ENCODE measurements at places on chromosomes 2 and 18.

GRCh38 chr2:215876937-215877238, 136.5 kb downstream of the MREG start:
- no peak for DNase-seq

DNA sequence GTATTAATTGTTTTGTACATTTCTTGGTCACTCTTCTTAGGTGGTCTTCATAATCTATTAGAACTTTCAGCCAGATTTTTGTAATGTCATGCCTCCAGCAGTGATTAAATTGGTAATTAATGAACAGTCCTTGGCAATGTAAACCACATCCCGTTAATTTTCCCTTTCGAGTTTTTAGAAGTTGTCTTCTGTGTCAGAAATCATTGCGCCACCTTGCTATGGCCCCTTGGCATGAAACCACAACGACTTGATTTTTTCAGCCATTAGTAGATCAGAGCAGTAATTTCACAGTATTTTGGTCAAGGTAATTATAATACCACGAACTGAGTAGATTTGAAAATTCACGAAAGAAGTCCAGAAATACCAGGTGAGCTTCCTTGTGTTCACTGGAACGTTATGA, 86.0 kb upstream of the OTX1 start:
- no peak for DNase-seq

GRCh38 chr18:57982372-57983021, 61.5 kb upstream of the NEDD4L start:
- no peak for DNase-seq

GRCh38 chr18:32761231-32761630, 11.6 kb downstream of the KLHL14 start:
- no peak for DNase-seq

DNA sequence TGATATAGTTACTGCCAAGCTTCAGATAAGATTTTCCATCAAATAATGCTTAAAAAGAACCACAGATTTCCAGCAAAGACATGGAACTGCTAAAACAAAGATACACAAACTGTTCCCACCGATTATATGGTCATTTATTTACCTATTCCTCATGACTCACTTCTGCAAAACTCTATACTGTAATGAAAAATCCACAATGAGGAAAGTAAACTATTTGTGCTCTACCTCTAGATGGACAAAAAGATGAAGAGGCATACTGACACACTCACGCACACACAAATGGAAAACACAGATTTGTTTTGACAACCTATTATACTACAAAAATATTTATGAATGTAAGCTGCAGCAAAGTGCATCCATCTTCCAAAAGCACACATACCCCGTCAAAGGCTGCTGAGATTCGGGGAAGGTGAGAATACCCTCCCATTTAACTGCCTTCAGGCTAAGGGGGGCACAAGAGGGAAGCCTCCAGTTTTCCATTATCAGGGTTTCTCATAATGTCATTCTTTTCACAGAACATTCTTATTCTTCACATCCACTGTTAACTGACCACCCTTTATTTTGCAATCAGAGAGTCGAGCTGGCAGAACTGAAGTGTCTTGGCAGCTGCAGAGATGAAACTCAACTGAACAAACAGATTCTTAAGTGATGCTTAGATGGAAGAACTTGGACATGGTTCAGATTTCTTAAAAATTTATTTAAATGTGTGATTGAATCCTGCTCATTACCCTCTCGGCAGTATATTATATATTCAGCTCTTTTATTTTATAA, 115.9 kb upstream of the TANK start:
- peak; percentile 72 for DNase-seq

DNA sequence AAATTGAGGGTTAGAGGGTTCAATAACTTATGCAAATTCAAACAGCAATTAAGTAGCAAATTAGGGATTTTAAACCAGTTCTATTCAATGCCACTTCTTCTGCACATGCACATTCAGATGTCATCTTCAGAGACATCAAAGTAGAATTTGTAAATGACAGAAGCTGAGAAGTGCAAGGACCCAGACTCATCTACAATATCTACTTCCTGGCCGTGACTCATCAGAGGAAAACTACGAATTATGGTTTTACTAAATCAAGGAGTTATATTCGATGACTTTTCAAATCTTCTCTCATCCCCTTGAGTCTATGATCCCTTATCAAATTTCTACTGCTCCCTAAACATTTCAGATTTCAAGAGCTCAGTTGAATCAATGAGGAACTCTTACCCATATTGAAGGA, 20.0 kb upstream of the STAT4 start:
- DNase-seq: peak; percentile 37

DNA sequence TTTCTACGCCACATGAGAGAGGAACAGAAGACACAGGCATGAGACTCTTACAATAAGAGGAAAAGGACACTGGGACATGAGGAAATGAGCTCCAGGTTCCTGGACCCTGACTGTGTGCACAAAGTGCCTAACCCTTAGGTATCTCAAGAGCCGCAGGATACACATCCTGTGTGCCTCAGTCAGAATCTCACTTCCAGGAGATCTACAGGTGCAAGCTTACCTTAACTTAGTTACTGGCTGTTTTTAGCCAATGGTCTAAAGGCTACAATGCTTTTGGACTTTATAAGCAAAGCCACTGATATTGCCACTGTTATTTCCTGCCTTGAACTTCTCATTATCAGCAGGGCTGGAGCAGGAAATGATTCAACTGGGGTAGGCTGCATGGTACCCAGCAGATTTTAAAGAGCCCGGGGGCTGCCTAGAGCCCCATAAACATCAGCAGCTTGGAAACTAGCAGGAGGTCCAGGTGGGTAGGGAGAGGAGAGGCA, 254.4 kb downstream of the ZNF521 start:
- DNase-seq: no peak

- peak; percentile 91 for DNase-seq
Observed at GRCh38 chr2:205405752-205406151, 276.5 kb upstream of the NRP2 start.

- no peak for DNase-seq
Observed at GRCh38 chr2:60394463-60394862, 159.0 kb downstream of the BCL11A start.

DNA sequence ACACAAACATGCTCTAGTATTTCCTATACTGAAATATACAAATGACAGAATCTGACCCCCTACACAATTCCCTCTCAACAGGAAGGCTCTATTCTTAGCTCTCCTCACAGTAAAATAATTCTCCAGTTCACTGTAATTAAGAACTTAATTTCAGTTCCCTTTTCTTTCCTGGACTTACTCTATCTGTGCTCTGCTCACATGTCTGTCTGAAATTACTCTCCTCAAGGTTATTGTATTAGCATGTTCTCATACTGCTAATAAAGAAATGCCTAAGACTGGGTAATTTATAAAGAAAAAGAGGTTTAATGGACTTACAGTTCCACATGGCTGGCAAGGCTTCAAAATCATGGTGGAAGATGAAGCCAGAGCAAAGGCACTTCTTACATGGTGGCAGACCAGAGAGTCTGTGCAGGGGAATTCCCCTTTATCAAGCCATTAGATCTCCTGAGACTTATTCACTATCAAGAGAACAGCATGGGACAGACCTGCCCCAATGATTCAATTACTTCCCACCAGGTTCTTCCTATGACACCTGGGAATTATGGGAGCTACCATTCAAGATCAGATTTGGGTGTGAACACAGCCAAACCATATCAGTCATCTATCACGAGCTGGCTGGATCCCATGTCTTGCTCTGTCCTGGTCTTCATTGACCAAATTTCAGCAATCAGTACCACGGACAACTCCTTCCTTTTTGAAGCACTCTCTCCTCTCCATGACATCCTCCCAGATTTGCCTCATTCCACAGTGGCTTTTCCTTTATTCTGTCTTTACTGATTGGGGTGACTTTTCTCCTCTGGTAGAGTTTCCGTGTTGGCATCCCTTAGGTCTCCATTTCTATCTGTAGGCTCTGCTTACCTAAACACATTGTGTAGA, 110.9 kb downstream of the GALR1 start:
- DNase-seq: no peak

DNA sequence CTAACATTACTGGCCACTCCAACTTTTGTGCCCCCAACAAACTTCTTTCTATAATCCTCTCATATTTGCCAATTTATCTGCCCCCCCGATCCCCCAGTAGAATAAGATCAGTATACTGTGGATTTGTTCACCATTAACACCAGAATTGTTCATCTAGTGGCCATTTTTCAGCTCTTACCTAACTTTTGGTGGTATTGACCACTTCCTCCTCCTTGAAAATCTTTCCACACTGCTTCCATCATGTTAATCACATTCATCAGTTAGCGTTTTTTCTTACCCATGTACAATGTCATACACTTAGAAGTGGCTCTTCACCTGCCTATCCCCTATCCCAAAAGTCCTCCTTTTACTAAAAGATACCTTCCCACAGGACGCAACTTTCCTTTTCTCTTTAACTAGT, 6.1 kb downstream of the IMPACT start:
- DNase-seq: no peak

GRCh38 chr2:55175254-55176093, 56.6 kb downstream of the CLHC1 start:
- DNase-seq: peak; percentile 86

DNA sequence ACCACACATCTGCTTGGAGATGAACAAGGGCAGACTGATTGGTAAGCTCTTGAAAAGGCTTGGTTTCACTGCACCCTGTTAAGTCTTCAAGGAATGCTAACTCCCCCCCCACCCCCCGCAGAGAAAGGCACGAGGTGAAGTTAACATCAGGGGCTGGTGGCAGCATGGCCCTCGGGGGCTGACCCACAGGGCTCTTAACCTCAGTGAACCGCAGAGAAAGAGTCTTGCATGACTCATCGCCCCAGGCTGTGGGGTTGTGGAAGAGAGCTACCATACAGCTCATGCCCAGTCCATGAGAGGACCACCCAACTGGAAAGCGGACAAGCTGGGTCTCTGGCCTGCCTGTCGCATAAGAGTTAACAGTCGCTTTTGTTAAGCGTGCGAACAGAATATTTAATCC, 10.6 kb upstream of the CEP68 start:
- DNase-seq: peak; percentile 51

- no peak for DNase-seq
Observed at GRCh38 chr2:41736586-41736985, 311.2 kb upstream of the PKDCC start.

GRCh38 chr2:239762655-239763269, 262.4 kb downstream of the NDUFA10 start:
- DNase-seq: no peak

DNA sequence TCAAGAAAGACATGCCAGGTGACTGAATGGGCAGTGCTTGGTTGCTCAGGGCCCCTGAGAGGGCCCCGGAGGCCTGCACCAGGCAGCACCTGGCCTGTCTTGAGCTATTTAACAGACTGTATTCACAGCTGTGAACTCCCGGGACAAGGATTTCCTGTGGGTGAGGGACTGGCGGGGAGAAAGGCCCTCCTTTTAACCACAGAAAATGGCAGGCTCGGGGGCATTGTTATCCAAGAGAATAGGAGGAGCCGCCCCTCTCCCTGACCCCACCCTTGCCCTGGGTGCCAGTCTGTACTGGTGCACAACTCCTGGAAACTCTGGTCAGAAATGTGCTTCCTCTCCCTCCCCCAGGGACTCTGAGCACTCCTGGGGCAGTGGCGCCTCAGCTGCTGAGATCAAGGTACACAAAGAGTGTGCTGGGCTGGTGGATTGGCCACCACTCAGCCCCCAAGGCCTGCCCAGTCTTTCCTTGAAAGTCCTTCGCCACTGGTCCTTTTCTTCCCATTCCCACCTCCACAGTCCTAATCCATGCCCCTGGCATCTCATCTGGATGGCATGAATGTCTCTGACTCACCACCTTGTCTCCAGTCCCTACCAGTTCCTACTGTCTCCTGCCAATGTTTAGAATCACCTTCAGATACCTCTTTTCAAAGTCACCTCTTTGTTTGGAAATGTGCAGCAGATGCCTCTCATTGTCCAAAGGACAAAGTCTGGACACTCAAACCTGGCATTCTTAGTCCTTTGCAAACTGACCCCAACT, 19.6 kb upstream of the EPAS1 start:
- no peak for DNase-seq

DNA sequence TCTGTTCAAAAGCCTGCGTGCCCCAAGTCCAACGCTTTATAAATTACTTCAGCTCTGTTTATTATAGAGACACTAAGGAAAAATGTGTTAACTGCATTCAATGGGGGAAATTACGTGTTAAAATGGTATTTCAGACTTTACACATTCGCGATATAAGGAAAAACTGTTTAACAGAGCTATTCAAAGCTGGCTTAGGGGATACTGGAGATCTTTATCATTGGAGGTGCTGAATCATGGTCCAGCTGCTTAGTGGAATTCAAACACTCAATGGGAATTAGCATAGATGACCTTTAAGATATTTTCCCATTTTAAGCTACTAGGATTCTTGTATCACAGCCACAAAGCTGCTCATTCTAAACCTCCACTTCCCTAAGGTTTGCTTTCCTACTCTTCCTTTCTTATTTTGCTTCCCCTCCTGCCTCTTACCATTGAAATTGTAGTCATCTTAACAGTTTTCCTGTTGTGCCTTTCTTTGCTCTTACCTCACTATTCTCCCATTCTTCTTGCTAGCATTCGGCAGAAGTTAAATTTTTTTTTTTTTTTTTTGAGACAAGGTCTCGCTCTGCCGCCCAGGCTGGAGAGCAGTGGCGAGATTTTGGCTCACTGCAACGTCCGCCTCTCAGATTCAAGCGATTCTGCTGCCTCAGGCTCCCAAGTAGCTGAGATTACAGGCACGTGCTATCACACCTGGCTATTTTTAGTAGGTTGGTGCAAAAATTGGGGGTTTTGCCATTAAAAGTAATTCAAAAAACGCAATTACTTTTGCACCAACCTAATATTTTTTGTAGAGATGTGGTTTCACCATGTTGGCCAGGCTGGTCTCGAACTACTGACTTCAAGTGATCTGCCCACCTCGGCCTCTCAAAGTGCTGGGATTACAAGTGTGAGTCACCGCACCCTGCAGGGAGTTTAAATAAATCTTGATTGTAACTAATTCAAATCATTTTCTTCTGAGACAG, 6.5 kb downstream of the SULT6B1 start:
- DNase-seq: no peak

GRCh38 chr2:86050301-86050700, 55.4 kb downstream of the POLR1A start:
- DNase-seq: no peak

- DNase-seq: no peak
Observed at GRCh38 chr2:233994151-233994550, 56.4 kb upstream of the SPP2 start.

- DNase-seq: no peak
Observed at GRCh38 chr2:96547731-96548171, 11.2 kb downstream of the ARID5A start.

GRCh38 chr18:32482117-32482516, 11.4 kb upstream of the GAREM1 start:
- no peak for DNase-seq

- DNase-seq: no peak
Observed at GRCh38 chr2:168186452-168186851, 60.9 kb downstream of the STK39 start.

GRCh38 chr18:57087644-57088376, 59.1 kb upstream of the BOD1L2 start:
- no peak for DNase-seq

- DNase-seq: no peak
Observed at GRCh38 chr2:199848389-199849130, 2.4 kb downstream of the FTCDNL1 start.

- DNase-seq: peak; percentile 87
Observed at GRCh38 chr2:165469417-165469816, at the start of gene CSRNP3. TSS of gene CSRNP3 (plus strand) at chr2:165469698. CDS start at chr2:165595066, 125,368 bp downstream.

Measured in fibroblast of mammary gland (primary cell).